ENCODE measurements at places on chromosomes 5 and 9. TPM values are rescaled to one million over a fixed set of nuclear protein-coding genes. Genes with fewer than 3 reads are reported as not detected.

- DNase-seq = no peak
Measured at GRCh38 chr5:168315416-168316138, 24.1 kb downstream of the WWC1 start.

DNA sequence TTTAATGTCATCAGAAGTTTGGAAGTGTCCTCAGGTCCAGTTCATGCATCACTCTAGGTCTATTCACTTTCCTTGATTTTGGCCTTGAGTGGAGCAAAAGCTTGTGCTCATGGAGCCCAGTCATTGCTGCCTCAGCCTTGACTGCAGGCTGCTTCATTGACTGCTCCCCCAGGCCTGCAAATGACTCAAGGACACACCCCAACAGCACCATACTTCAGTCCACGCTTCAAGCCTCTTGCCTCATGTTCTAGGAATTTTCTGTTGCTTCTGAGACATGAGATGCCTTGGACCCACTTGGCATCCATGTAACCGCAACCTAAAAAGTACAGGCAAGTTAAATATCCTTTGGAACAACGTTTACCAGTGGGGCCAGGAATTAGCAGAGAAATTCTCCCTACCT lies 193.7 kb downstream of the PIK3R1 start:
- no peak for DNase-seq

GRCh38 chr5:80069918-80070318 lies 34.8 kb downstream of the THBS4 start:
- no peak for DNase-seq

- DNase-seq = no peak
Measured at GRCh38 chr5:138955013-138955660, 80.0 kb upstream of the LRRTM2 start.

DNA sequence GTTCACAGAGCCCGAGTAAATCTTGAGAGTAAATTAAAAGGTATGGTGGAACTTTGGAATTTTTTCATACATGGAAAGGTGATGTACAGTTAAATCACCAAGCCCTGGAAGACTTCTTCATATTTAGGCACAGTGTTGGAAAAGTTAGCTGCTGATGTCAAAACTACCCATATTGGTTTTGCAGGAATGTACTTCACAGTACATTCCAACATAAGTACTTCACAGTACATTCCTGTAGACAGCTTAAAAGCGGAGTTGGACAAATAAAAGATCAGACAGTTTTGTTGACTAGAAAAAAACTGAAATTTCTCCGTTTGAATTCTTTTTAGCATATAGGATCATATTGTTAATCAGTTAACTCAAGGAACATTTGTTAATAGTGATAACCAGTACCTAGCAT lies 1.8 kb downstream of the RANBP17 start:
- DNase-seq = no peak

- DNase-seq = no peak
Measured at GRCh38 chr5:139110526-139111168, 87.5 kb downstream of the SIL1 start.

- DNase-seq = no peak
Measured at GRCh38 chr9:36940500-36940853, 93.6 kb downstream of the PAX5 start.

DNA sequence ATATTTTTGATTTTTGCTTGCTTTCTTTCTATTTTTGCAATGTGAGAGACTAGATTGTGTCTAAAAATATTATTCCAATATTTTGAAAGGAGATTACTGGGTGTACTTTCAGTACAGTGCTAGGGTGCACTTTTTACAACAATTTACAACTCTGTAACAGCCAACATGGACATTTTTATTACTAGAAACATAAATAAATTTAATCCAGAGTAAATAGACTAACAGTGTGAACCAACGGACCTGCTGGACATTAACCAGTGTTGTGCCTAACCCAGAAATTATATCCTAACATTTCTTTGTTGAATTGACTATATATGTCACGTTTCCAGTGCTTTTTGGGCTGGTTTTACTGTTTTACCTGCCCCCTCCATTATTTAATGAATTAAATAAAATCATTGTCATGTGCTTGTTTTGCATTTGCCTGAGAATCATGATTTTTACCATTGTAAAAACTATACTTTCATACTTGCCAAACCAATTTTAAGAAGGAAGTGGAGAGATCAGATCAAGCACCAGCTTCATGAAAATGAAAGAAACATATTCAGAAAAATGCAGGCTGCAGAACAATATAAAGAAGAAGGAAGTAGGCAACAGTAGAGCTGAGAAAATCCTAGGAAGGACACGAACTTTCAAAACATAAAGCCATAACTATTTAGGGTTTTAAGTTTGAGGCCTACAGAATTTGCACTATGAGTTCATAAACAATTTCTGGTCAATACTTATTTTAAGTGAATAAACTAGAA lies 400.8 kb upstream of the PIK3R1 start:
- DNase-seq = no peak

- DNase-seq = no peak
Measured at GRCh38 chr9:119941091-119941490, 571.9 kb upstream of the BRINP1 start.

GRCh38 chr5:173015598-173016455 lies 32.3 kb downstream of the ATP6V0E1 start:
- DNase-seq = no peak

DNA sequence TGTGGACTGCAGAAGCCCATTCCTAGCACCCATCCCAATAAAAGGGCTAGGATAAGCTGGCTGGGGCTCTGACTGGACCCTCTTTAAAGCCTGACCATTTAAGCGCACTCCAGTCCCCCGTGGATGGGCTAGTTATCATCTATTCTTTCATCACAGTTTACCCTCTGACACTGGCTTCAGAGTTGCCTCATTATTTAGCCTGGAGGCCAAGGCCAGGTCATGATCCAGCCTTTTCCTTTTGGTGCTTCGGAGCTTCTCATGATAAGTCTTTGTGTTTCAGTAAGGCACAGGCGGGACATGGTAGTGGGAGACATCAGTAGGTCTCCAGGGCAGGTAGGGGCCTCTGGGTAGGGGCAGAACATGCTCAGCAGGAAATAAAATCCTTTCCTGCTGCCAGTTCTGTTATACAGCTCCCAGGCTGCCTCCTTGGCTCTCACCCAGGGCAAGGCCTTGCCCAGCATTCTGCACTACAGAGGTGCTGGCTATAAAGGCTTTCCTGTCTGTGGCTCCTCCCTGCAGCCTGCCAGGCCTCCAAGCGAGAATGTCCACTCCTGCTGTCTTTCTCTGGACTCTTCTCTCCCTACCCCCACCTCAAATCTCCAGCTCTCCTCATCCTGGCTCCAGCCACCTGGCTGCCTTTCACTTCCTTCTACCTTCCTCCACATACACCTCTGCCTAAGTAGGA lies 128.8 kb downstream of the FSTL4 start:
- DNase-seq = no peak

DNA sequence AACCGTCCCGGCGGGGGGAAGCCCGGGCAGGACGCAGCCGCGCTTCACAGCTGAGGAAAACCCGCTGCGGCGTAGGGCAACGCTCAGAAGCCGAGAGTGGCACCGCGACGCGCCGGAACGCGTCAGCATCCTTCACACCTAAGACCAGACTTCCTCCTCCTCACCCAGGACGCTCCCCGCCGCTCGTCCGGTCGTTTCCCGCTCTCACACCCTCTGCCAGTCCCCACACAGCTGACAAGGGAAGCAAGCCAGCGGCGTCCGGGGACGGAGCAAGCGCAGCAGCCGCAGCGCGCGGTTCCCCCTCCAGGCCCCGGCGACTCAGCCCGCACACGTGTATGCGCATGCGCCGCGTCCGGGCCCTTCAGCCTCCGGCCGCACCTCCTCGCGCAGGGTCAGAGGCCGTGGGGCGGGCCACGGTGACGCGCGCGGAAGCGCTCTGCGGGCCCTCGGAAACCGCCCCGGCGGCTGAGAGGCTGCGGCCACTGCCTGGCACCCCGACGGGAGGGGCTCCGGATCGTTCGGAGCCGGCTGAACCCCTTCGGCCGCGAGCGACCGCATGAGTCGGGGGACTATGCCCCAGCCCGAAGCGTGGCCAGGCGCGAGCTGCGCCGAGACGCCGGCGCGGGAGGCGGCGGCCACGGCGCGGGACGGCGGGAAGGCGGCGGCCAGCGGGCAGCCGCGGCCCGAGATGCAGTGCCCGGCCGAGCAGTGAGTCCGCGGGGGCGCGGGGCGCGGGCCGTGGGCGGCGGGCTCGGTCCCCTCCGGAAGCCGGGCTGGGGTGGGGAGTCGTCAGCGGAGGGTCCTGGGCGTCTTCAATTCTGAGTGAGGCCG lies at the start of gene OTULIN:
OTULIN (plus strand) TSS at position 449 of the 831 bp plus-strand sequence; CDS start at position 557, 108 bp downstream.
- peak; percentile 95 for DNase-seq

GRCh38 chr9:70412832-70413463 lies 1.5 kb downstream of the KLF9 start:
- no peak for DNase-seq

DNA sequence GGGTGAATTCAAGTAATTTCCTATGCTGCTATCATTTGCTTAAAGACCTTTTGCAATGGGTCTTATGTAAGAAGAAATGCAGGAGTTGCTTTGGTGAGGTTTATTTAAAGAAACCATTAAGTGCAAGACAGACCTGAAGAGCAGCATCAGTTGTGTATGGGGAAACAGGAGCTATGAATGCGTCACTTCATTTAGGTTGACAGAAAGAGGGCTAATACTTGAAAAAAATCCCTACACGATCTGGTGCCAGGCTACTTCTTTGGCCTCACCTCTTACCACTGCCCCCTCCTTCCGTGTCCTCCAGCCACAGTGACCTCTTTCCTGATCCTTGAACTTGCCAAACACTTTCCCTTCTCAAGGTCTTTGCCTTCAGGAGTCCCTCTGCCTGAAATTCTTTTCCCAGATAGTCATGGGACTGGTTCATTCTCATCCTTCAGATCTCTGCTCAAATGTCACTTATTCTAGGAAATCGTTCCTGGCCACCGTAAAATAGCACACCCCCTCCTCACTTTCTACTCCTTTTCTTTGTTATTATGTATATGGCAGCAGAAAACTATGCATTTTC lies 1.4 kb upstream of the JAK2 start:
- DNase-seq = no peak

GRCh38 chr5:115429345-115429940 lies 115.1 kb downstream of the FEM1C start:
- no peak for DNase-seq

DNA sequence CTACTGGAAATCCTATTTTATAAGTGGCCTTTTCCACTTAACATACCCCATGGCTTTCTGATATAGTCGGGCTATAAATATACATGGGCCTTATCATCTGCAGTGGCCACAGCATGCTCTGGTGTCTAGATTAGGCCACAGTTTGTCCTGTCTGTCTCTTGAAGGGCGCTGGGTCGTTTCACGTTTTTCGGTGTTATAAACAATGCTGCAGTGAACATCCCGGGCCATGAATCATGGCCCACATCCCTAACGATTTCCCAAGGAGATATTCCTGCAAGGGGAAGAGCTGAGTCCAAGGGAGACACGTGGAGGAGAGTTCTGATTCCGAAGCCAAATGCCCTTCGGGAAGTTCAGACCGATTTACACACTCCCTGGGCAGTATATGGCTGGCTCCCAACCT lies 8.4 kb downstream of the PLPP7 start:
- DNase-seq = no peak

DNA sequence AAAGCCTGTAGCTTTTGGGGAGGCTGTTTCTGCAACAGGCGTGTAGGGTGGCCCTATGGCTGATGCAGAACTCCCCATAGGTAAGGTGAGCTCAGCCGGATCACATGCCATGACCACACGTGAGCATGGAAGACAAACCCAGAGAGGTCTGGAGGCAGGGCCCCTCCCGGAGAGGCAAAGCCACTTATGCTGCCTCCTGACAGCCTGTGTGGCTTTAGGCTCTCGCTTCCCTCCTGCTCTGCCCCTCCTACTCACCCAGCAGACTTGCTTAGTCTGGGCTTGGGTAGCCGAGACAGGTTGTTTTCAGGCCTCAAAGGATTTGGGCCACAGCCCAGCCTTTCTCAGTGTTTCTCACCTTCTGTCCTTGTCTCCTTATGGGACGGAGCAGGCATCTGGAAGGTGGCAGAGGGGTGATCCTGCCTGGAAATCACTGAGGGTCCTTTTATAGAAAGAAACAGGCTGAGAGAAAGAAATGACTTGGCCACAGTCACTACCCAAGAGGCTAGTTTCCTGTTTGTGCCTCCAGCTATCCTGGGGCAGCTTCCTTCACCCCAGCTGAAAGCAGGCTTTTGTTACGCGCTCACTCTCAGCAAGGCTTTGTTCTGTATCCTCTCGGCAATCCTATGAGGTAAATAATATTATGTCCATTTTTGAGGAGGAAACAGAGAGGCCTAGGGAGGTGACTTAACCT lies 89.9 kb downstream of the DAB2IP start:
- DNase-seq = no peak

GRCh38 chr5:60493372-60493771 lies 206.6 kb downstream of the DEPDC1B start:
- no peak for DNase-seq

DNA sequence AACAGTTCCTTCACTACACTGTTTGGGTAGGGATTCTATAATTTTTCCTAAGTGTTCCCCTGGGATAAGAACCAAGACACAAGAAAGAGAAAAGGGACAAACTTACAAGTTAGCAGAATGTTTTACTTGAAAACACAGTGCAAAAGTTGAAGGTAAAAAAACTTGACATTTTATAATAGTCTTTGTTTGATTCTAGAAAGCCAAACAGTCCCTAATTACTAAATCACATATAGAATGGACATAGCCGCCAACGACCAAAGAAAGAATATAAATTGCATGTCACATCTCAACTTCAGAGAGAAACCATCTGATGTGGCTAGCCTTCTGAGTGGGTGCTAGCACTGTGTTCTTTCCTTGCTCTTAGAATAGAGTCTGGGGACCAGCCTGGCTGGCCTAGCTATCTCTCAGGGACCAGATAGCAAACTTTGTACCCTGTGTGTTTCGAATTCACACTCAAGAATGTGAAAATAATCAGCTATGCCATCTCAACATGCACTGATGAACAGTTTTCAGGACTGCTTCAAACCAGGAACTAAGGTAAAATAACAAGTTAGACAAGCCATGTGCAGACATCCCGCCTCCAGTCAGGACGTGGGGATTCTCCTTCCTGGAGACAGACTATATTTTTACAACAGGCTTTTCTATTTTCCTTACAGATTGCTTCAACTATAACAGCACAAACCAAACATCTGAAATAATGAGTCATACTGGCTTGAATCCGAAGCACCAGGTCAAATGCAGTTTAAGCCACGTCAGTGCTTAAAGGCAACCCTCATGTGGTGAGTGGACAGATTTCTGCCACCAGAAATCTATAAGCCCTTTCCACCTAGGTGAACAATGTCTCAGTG lies 53.7 kb downstream of the LHFPL2 start:
- peak; percentile 82 for DNase-seq

DNA sequence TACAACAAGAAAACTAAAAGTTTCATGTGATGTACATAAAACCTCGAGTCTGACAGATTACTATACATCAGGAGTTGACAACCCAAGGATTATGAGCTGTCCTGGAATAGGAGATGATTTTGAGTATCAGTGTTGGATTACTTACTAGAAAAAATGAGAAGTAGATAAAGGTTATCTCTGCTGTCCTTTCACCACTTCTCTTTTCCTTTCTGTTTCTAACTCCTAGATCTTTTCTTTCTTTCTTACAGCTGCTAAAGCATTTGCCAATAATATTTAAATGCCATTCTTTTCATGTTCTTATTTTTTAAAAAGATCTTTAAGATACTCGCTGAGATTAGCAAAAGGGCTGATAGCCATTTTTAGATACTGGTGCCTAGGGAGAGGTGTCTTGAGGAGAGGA lies 14.8 kb downstream of the RBM27 start:
- DNase-seq = no peak

The MARCOL gene
- total RNA-seq = not detected

The OTULINL gene
- total RNA-seq = 8.6 TPM

The FASTKD3 gene
- total RNA-seq = 8.3 TPM

The ADAMTS19 gene
- not detected for total RNA-seq

The KCNT1 gene
- total RNA-seq = not detected

The TRIM41 gene
- total RNA-seq = 37.9 TPM

Data from HT-29 (cell line).